ENCODE measurements at places on chromosomes 7 and 10.

DNA sequence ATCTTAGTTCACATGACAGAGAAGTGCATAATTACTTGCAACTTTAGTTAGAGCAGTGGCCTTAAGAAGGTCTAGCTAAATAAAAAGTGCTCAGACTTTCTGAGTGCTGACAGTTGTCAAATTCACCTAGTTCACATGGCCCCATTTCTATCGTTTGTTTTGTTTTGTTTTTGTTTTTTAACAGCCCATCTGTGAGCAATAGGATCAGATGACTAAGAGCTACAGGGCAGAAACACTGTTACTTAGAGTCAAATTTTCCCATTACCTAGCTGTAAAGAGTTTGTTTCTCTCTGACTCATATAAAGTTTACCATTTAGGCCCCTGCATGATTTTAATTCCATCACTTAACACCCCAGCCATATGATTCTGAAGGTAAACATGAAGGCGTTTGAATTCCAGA is 18.8 kb downstream of the CAV1 start:
- DNase-seq = peak; percentile 52

GRCh38 chr10:130463876-130464364 is 327.7 kb downstream of the GLRX3 start:
- DNase-seq = no peak

DNA sequence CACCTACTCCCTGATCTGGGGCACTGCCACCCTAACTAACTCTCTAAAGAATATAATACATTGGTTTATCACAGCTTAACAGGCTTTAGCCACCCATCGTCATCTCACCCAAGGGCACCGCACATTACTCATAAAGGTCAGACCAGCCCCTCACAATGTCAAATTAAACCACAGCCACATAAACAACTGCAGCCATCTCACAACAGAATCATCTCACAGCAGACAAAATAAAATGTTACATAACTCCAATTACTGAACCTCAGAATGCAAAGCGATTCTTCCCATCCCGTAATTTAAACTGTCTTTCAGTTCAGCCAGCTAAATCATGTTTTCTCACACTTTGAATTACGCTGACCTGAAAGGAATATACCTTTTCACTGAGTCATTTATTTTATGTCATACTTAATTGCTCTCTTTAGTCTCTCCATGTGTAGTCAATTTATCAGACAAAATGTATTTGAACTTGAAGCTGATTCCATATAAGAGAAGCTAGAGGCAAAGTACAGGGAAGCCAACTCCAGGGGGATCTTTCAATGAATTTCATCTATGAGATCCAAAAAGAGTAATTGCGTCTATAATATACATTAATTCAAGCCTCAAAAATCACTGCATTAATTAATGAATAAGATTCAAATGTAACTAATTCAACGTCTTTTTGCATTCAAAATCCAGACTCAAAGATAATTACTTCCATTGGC is 96.9 kb upstream of the NEBL start:
- peak; percentile 70 for DNase-seq

GRCh38 chr10:98246911-98247805 is 20.8 kb downstream of the LOXL4 start:
- DNase-seq = peak; percentile 78

GRCh38 chr7:30390736-30391636 is 87.6 kb downstream of the NOD1 start:
- no peak for DNase-seq

DNA sequence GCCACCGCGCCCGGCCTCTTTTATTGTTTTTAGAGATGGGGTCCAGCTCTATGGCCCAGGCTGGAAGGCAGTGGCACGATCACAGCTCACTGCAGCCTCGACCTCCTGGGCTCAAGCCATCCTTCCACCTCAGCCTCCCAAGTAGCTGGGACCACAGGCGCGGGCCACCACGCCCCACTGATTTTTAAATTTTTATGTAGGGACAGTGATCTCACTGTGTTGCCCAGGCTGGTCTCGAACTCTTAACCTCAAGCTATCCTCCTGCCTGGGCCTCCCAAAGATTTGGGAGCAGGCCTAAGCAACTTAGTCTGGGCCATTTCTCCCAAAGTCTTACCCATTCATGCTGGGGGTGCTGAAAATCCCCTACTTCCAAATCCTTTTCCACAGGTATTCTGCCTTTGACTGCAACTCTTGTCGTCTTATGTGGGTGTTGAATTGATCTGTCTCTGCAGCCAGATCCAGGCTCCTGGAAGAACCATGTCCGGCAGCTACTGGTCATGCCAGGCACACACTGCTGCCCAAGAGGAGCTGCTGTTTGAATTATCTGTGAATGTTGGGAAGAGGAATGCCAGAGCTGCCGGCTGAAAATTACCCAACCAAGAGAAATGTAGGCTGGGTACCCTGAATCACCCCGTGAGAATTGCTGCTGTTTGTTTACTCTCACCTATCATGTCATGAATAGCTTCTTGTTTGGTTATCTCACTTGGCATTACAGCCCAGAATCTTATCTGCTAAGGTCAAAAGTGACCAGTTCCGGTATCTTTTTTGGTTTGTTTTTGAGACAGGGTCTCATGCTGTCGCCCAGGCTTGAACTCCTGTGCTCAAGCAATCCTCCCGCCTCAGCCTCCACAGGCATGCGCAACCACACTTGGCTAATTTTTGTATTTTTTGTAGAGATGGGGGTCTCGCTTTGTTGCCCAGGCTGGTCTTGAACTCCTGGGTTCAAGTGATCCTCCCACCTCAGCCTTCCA is 1.1 kb downstream of the ZDHHC4 start:
- no peak for DNase-seq

DNA sequence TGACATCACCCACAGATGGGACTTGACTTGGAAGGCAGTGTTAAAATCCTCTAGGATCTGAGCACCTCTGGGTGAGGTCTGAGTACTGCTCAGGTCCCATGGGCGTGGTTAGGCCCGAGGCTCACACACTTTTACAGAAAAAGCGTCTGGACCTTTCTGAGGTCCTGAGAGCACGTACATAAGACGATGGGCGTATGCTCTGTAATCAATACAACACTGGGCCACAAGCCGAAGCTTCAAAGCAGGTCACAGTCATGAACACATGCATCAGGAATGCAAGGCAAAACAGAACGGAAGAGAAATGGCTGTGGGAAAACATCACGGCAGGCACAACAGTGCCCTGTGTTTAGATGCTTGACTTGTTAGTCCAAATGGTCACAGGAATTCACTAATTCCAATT is 112.2 kb downstream of the LARP4B start:
- DNase-seq = peak; percentile 49

- DNase-seq = peak; percentile 80
Observed at GRCh38 chr7:16905300-16906044, 23.7 kb upstream of the AGR3 start.

DNA sequence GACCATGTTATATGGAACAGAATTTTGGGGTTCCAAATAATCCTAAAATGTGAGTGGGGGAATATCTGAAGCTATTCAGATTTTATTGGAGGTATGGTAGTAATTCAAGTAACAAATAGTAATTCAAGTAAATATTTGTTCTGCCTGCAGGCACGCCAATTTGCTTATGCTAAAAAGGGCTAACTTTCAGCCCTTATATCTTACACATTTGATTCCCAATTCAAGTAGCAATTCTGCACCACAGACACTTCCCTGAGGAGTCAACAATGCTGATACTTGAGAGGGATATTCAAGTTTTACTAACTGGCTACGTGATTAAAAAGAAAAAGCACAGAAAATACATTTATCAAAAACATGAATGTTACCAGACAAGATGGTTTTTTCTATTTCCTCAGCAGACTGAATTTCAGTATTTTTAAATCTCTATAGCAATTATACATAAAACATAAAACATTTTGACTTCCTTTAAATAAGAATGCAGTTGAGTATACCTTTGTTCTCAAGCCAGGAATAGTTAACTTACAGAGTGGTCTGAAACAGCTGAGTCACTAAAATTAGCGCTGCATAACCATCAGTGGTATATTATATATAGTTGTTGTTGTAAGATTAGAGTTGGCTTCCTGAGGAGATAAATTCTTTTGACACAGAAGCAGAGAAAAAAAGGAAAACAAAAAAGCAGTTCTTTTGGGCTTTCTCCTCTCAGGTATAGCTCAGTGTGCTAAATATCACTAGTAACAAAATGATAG is 33.9 kb downstream of the MTPN start:
- peak; percentile 31 for DNase-seq

GRCh38 chr7:1994931-1995330 is 237.8 kb downstream of the MAD1L1 start:
- no peak for DNase-seq

GRCh38 chr7:11710377-11710776 is 121.6 kb downstream of the THSD7A start:
- DNase-seq = no peak

- DNase-seq = no peak
Observed at GRCh38 chr10:112695539-112695938, 248.5 kb downstream of the VTI1A start.

DNA sequence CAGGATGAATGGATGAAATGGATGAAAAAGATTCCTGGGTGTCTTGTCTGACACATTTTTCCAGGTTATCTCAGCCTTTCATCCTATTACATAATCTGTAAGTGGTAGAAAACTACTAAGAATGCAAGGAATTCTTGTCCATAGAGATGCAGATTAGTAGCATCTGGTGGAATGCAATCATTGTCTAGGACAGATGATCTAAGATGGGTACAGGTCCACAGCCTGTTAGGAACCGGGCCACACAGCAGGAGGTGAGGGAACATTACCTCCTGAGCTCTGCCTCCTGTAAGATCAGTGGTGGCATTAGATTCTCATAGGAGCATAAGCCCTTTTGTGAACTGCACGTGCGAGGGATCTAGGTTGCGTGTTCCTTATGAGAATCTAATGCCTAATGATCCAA is 225.0 kb downstream of the CALN1 start:
- no peak for DNase-seq

DNA sequence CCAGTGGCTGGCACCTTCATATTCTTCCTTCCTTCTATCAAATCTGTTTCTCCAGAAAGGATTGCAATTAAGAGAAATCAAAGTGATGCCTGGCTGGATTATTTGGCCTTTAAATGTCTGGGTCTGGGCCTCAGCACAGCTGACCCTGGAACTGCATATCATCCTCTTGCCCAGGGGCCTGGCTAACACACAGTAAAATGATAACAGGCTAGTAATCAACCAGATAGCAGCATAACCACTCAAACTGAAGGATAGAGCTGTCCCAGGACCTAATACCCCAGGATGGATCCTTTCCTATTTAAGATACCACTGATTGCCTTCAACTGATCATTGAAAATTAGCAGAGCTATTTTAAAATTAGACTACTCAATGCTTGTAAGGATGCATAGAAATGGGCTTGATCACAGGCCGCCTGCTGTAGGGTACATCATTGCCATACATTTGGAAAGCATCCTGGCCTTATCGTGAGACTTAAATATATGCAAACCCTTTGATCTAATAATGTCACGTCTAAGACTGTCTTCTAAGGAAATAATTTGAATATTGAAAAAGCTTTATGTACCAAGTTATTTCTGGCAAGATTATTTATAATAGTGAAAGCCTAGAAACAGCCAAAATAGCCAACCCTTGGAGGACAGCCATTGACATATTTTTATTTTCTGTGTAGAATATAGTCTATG is 144.0 kb upstream of the CHST15 start:
- DNase-seq = no peak

DNA sequence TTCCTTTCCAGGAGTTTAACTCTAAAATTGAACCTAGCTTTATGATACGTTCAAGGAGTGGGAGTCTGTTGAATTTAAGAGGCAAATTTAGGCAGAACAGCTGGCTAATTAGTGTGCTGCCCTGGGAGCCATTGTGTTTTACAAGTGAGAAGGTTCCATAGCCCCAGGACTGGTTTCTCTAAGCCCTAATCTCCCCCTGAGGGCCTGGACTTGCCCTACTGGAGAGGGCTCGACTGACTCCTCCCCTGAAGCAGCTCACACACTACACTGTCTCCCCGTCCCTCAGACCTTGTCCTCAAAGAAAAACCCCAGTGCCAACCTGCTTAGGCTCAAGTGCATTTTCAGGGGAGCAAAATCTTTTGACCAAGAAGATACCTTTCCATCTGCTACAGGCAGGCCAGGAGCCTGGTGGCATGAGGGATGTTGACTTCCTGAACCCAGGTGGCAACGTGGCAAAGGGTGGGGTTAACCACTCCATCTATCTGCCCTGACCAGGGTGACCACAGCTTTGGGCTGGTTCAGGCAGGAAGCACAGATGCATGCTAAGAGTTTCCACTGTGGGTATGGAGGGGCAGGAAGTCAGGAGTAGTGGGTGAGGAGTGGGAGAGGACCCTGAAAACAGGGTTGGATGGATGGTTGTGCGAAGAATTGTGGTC is 68.9 kb upstream of the CARD11 start:
- DNase-seq = no peak

DNA sequence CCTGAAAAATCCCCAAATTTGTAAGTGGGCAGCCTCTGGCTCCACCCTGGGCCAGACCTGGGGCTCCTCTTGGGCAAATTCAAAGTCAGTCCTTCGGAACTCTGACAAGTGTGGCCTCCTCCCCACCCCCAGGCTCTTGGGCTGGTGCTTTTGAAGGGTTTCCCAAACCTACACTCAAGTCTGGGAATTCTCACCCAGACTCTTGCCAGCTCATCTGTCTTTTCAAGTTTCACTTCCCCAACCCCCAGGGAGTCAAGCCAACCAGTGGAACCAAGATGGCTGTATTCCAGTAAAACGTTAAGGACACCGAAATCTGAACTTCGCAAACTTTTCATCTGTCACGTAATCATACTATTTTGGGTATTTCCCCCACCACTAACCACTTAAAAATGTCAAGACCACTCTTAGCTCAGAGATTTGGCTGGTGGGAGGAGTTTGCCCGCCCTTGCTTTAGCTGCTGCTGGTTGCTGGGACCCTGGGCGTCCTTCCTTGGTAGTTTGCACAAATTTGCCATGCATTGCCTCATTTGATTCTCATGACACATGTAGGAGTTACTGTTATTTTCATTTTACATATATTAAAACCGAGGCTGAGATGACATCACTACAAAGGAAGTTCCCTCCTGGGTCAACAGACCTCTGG is 1.7 kb upstream of the MYO1G start:
- DNase-seq = peak; percentile 40

Data from fibroblast of skin of right quadriceps (primary cell).